ENCODE measurements at places on chromosomes 16 and 17. TPM values are rescaled to one million over a fixed set of nuclear protein-coding genes. Genes with fewer than 3 reads are reported as not detected.

DNA sequence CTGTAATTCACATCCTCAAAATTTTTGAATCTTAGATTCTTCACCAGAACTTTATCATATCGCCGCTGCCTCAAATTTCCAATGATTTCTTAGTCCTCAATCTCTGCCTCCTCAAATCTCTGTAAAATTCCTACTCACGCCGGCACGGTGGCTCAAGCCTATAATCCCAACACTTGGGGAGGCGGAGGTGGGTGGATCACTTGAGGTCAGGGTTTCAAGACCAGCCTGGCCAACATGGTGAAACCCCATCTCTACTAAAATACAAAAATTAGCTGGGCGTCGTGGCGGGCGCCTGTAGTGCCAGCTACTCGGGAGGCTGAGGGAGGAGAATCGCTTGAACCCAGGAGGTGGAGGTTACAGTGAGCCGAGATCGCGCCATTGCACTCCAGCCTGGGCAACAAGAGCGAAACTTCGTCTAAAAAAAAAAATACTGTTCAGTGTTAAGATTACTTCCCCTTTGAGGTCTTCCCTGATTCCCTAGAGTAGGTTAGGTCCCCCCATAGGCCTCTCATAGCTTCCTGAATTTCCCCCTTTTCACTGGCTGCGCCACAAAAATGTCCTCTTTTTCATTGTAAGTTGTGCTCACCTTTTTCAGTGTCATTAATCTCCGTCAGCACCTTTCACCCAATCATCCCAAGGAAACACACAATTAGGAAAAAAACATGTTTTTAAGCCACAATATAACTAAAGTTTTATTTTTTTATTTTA, 919 bp upstream of the CBX1 start:
- no peak for DNase-seq
- H3K27me3 ChIP-seq: no peaks in the 10 kb centered on the region
- peak overlapping the region; percentile 88 for H3K4me3 ChIP-seq

GRCh38 chr17:11705111-11705510, 106.8 kb downstream of the DNAH9 start:
- no peaks in the 10 kb centered on the region for H3K36me3 ChIP-seq
- H3K4me3 ChIP-seq: no peak overlapping the region
- H3K4me1 ChIP-seq: no peaks in the 10 kb centered on the region
- H3K27ac ChIP-seq: no peak overlapping the region
- H3K27me3 ChIP-seq: no peaks in the 10 kb centered on the region
- DNase-seq: no peak

- no peak overlapping the region for H3K27ac ChIP-seq
- no peaks in the 10 kb centered on the region for H3K27me3 ChIP-seq
- no peaks in the 10 kb centered on the region for H3K4me1 ChIP-seq
- DNase-seq: no peak
These were observed 69.1 kb upstream of the BRD7 start for GRCh38 chr16:50437769-50438437.

GRCh38 chr17:63476459-63476853, 405 bp upstream of the ACE start:
- no peak overlapping the region for H3K27ac ChIP-seq
- DNase-seq: no peak
- H3K27me3 ChIP-seq: peaks cover 30% of the 10 kb centered on the region

DNA sequence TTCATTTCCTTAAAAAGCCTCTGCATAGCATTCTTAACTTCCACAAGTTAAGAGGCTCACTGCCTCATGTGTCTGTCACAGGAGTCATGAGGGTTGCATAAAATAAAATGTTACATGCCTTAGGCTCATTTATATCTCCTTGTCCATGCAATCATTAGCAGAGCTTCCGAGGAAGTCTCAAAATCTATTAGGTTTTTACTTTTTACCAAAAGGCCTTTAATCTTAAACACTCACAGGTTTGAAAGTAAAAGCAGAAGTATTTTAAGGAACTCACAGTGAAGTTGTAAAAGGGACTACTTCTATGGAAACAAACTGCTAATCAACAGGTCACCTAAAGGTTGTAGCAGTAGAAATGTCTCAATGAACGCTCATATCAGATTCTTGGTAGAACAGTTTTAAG, 5.2 kb upstream of the ATP6V0A1 start:
- H3K27ac ChIP-seq: no peak overlapping the region
- no peaks in the 10 kb centered on the region for H3K27me3 ChIP-seq
- DNase-seq: no peak
- H3K4me1 ChIP-seq: peaks cover 15% of the 10 kb centered on the region

DNA sequence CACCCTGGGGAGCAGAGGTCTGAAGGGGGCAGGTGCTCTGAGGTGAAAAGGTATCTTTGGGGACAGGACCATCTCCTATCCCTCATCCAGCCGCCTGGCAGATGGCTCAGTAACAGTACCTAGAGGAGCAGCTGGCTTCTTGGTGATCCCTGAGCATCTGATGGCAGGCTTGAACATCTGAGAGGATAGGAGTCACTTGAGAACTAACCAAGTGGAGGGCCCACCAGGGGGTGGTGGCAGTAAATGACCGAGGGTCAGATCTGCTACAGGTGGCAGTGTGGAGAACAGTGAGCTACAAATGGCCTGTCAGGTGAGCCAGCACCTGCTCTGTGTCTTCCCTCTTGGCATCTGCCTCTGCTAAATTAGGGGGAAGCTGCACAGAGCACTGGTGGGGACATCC, 13.8 kb downstream of the HROB start:
- no peak overlapping the region for H3K4me3 ChIP-seq
- H3K4me1 ChIP-seq: peaks cover 10% of the 10 kb centered on the region
- no peaks in the 10 kb centered on the region for H3K27me3 ChIP-seq
- no peak for DNase-seq

DNA sequence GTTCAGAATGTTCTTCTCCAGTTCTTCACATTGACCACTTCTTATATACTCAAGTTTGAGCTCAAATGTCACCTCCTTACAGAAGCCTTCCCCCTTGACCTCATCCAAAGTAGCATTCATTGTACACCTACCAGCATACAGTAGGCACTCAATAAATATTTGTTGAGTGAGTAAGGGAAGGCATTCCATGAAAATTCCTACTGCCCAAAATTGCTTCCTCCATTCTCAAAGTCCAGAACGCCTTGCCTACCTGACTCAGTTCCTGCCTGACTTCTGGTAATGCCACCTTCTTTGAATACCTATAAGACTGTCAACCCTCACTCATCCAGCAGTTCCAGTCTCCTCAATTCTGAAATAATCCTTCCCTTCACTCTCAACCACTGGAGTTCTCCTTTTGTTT, 14.8 kb upstream of the BPTF start:
- H3K4me3 ChIP-seq: no peak overlapping the region
- peaks cover 3% of the 10 kb centered on the region for H3K4me1 ChIP-seq
- H3K36me3 ChIP-seq: no peaks in the 10 kb centered on the region
- no peak for DNase-seq
- H3K27ac ChIP-seq: no peak overlapping the region

DNA sequence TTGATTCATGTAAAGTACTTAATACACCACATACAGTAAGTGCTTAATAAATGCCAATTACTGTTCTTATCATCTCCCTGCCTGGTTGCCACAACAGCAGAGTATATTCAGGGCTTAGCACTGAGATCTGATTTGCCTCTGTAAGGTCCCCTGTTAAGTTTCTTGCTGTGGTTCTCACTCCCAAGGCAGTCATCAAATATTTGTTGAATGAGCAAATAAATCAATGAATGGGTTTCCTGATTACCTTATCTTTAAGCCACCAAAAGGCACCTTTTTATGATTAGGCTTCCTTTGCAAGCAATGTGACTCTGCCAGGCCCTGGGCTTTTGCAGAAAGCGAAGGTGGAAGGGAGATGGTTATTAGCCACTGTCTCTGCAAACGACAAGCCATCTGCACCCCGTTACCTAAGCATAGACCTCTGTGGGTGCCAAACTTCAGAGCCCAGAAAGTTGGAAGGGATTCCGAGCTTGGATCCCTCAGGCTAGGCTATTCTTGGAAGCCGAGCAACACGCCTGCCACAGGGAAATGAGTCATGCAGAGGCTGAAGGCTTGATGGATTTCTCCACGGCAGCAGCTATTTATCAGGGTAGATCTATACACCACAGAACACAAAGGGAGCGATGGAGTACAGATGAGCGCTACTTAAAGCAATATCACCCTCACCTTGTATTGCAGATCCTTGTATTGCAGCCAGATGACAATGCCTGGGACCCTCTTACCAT, 102.0 kb downstream of the GRIN2A start:
- H3K27ac ChIP-seq: no peak overlapping the region
- H3K36me3 ChIP-seq: no peaks in the 10 kb centered on the region
- H3K4me3 ChIP-seq: peak overlapping the region; percentile 47
- peaks cover 6% of the 10 kb centered on the region for H3K27me3 ChIP-seq
- peaks cover 15% of the 10 kb centered on the region for H3K4me1 ChIP-seq

GRCh38 chr16:27695161-27695560, 145.2 kb downstream of the KATNIP start:
- H3K27me3 ChIP-seq: no peaks in the 10 kb centered on the region
- no peak overlapping the region for H3K27ac ChIP-seq
- H3K4me3 ChIP-seq: no peak overlapping the region
- H3K4me1 ChIP-seq: no peaks in the 10 kb centered on the region
- peaks cover 8% of the 10 kb centered on the region for H3K36me3 ChIP-seq
- DNase-seq: no peak

GRCh38 chr17:28578246-28579195, 1.8 kb upstream of the ALDOC start:
- no peak for DNase-seq
- peaks cover 41% of the 10 kb centered on the region for H3K36me3 ChIP-seq
- no peak overlapping the region for H3K27ac ChIP-seq
- H3K4me3 ChIP-seq: no peak overlapping the region
- H3K27me3 ChIP-seq: no peaks in the 10 kb centered on the region

GRCh38 chr17:10045871-10046658, 141.0 kb upstream of the RCVRN start:
- H3K4me3 ChIP-seq: no peak overlapping the region
- DNase-seq: no peak
- no peaks in the 10 kb centered on the region for H3K4me1 ChIP-seq
- no peaks in the 10 kb centered on the region for H3K27me3 ChIP-seq
- H3K36me3 ChIP-seq: no peaks in the 10 kb centered on the region

- no peak within 1 kb of the TSS for H3K27ac ChIP-seq
- H3K4me3 ChIP-seq: no peak within 1 kb of the TSS
- H3K27me3 ChIP-seq: peaks cover 1% of the 10 kb centered on the region
- H3K36me3 ChIP-seq: no peaks in the 10 kb centered on the region
- DNase-seq: no peak
These were observed at the start of gene ACAP1 for GRCh38 chr17:7336240-7337175. ACAP1 (plus strand) TSS chr17:7336529; CDS start chr17:7336735, 206 bp downstream.

- no peaks in the 10 kb centered on the region for H3K27me3 ChIP-seq
- H3K36me3 ChIP-seq: no peaks in the 10 kb centered on the region
- no peak overlapping the region for H3K27ac ChIP-seq
- H3K4me3 ChIP-seq: no peak overlapping the region
- peaks cover 10% of the 10 kb centered on the region for H3K4me1 ChIP-seq
- DNase-seq: no peak
These were observed 16.4 kb upstream of the CCL23 start for GRCh38 chr17:36034127-36034526.

- peak overlapping the region; percentile 69 for H3K27ac ChIP-seq
- H3K4me3 ChIP-seq: no peak overlapping the region
- DNase-seq: peak; percentile 66
- no peaks in the 10 kb centered on the region for H3K27me3 ChIP-seq
- H3K4me1 ChIP-seq: peaks cover 26% of the 10 kb centered on the region
These were observed 387.8 kb upstream of the SALL1 start for GRCh38 chr16:51538707-51539498.

DNA sequence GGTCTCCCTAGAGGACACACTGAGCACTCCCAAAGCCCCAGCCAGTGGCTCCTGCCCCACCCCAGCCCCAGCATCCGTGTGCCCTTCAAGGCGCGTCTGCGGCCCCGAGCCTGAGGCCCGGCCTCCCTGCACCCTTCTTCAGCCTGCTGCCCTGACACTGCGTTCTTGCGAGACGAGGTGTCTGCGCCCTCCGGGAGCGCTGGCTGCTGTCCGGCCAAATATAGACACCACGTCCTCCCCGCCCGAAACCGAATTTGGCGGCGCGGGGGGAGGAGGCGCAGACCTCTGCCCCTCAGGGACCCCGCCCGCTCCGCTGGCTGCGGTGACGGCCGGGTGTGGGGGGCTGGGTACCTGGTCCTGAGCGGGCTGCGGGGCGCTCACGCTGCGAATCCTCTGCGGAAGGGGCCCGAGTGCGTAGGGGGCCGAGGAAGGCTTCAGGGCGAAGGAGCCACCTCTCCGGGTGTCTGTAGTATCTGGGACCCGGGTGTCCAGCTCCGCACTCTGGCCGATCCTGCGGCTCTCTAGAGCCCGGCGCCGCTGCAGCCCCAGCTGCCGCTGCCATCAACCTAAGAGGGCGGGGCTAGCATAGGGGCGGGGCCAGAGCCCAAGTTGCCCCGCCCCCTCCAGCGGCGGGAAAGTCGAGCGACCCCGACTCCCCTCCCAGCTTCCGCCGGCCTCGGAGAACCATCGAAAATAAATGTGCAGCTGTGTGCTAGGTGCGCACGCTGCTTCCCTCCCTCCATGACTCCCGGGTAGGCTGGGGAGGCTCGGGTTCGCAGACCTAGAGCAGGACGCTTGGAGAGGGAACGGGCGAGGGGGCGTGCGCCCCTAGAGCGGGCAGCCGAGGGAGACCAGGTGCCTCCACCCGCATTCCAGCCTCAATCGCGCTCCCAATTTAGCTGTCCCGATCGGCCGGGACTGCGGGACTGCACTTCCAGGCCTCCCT, at the start of gene CORO6:
CORO6 (minus strand) TSS at position 576 of the 946 bp plus-strand sequence. CDS start 1,491 bp downstream, outside the sequence.
- no peaks in the 10 kb centered on the region for H3K27me3 ChIP-seq
- H3K36me3 ChIP-seq: peaks cover 5% of the 10 kb centered on the region
- peak within 1 kb of the TSS; percentile 64 for H3K4me3 ChIP-seq
- no peak for DNase-seq
- H3K27ac ChIP-seq: peak within 1 kb of the TSS; percentile 96

DNA sequence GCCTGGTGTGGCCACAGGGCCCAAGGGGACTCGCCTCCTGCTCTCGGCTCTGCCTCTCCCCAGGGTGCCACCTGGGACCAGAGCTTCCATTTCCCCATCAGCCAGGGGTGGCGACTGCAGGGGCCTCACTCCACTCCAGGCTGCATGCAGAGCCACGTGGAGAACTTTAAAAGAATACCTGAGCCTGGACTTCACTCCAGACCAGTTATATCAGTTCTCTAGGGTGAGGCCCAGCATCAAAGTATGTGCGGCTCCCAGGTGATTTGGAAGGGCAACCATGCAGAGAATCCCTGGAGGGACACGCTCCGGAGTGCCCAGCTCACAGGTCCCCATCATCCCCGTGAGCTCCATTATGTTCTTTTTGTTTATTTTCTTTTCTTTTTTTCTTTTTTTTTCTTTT, 39.8 kb downstream of the KIAA0513 start:
- peaks cover 5% of the 10 kb centered on the region for H3K27me3 ChIP-seq
- no peaks in the 10 kb centered on the region for H3K4me1 ChIP-seq
- H3K27ac ChIP-seq: no peak overlapping the region
- no peaks in the 10 kb centered on the region for H3K36me3 ChIP-seq
- no peak overlapping the region for H3K4me3 ChIP-seq

C16orf92 gene
- polyA plus RNA-seq: not detected

ADGRG1 gene
- 94.9 TPM for polyA plus RNA-seq

NACA2 gene
- polyA plus RNA-seq: not detected

FN3KRP gene
- 25.7 TPM for polyA plus RNA-seq

TEX14 gene
- polyA plus RNA-seq: 0.16 TPM

Measured in keratinocyte (primary cell).